Fibroblast of skin of left biceps (primary cell): ENCODE measurements at places on chromosomes 1 and 21.

DNA sequence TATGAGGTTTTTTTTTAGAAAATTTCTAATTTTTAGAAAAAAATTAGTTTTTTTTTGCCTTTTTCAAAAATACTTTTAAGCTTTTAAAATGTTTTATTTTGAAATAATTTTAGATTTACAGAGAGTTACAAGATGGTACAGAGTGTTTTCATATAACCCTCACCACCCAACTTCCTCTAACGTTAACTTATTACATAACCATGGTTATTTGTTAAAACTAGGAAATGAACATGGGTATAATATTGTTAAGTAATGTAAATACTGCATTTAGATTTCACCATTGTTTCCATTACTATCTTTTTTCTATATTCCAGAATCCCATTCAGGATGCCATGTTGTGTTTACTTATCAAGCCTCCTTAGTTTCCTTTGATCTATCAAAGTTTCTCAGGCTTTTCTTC, 45.2 kb upstream of the ST6GALNAC3 start:
- no peak for DNase-seq

DNA sequence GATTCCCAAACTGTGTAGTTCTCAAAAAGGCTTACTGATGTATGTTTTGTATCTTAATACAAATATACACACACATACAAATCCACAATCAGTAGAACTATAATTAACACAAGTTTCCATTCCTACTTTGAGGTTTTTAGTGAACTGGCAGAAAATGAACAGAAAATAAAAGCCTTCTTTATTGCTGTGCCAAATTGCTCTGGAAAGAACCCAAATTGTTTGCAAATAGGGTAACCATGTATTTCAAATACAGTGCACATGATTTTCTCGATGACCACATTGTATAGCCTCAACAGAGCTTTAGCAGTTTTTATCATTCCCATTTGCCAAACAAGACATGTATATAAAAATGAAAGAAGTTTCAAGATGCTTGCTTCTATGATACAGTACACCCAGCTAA, 173.3 kb downstream of the COL24A1 start:
- no peak for DNase-seq

- DNase-seq, result no peak
These were observed 882.9 kb upstream of the B3GALT2 start for GRCh38 chr1:194069168-194069830.

- DNase-seq, result no peak
These were observed 6.1 kb downstream of the FAM3B start for GRCh38 chr21:41322496-41323382.

DNA sequence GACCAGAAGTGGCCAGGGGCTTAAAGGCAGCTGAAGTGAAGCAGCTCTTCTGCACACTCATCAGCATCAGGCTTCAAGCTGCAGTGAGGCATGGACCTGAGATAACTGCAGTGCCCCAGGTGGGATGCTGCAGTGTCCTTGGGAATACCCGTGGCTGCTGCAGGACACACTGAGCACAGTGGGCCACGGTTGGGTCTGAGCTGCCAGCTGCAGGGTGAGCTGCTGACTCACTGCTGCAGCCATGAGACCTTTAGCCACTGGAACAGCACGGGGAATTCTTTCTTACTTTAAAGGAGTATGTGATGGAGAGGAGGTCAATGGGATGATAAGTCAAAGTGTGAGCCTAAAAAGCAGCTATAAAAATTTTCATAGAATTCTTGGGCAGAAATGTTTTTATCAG, 102.1 kb downstream of the XCL2 start:
- DNase-seq, result no peak

DNA sequence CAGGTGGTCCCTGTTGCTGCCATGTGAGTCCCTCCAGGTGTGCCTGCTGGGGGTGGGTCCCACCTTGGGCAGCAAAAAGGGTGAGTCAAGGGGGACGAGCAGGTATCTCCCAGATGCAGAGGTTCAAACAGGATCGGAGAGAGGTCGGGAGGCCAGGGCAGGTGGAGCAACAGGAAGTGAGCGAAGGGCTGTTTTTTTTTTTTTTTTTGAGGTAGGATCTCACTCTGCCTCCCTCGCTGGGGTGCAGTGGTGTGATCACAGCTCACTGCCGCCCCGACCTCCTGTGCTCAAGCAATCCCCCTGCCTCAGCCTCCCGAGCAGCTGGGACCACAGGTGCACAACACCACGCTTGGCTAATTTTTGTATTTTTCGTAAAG, 39.4 kb downstream of the SLC2A7 start:
- no peak for DNase-seq
